ENCODE measurements at places on chromosomes 1 and 21. TPM values are rescaled to one million over a fixed set of nuclear protein-coding genes. Genes with fewer than 3 reads are reported as not detected.
A peak's percentile ranks its signal among the peaks of the same experiment; 100 is the strongest.

MX1 gene
- 64.2 TPM for total RNA-seq

CD52 gene
- total RNA-seq, result 499 TPM

- no peak for DNase-seq
Measured at GRCh38 chr1:111615870-111616715, 3.5 kb upstream of the RAP1A start.

CELA3A gene
- total RNA-seq, result not detected

DNA sequence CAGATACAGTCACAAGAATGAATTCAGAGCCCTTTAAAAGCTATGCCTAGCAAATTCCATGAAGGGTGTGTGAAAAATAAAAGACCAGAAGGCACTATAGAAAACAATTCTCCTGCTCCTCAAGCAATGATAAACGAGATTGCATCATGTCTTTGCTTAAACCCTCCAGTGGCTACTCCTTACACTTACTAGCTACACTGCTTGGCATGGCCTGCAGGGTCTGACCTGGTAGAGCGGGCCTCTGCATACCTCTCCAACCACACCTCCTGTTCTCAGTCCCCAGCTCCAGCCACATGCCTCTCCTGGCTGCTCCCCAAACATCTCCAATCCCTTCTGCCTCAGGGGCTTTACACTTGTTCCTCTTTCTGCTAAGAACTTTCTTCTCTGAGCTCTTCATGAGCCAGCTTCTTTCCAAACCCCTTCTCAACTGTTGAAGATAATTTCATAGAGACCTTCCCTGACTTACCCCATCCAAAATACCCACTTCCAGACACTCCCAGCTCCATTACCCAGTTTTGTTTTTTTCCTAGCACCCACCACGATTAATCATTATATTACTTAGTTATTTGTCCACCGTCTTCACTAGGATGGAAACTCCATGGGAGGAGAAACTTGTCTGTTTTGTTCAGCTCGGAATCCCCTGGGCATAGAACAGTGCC is 11.2 kb upstream of the CREG1 start:
- DNase-seq, result no peak

ARHGEF10L gene
- total RNA-seq, result 0.59 TPM

WDR4 gene
- total RNA-seq, result 60.5 TPM

DNA sequence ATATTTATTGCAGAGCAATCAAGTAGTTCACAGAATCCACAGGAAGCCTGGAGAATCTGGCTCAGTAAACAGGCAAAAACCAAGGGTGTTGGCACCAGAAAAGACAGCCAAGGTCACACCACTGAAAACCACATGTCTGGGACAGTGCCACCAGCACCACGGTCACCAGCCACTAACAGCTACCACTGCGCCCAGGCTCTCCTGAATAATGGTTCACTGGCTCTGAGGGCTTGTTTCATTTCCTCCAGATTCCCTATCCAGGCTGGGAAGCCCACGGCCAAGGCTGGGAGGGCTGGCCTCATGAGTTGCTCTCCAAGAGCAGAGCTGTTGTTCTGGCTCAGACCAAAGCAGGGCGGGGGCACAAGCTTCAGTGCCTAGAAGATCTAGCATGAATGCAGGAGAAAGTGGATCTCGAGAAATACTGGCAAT is 54.5 kb upstream of the PTGFRN start:
- DNase-seq, result no peak

GRCh38 chr1:46131712-46132528 is 509 bp downstream of the PIK3R3 start:
- peak; percentile 15 for DNase-seq

DNA sequence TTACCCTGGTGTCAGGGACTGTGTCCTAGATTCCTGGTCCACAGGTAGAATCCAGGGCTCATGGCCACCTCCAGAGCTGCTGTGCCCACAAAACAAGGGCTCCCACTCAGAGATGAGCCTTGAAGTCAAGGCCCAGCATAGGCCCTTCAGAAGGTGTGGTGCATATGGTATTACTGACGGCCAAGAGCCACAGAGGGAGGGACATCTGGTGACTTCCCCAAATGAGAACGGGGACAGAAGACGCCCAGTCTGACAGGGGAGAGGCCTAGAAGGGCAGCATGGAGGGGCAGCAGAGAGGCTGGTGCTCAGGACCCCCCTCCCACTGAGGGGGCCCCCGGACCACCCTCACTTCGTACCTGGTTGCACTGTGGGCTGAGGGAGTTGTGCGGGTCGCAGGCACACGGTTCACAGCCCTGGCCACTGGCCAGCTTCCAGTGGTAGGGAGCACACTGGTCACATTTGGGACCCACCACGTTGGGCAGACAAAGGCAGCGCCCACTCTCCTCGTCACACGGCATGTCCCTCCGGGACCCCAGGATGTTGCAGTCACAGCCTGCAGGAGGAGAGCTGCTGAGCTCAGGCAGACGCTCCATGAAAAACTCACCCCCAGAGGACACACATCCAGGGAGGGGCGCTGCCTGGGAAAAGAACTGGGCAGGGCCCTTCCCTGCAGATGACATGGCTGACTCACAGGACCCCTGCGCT is 25.0 kb downstream of the LAMB3 start:
- DNase-seq, result no peak

VSIG8 gene
- not detected for total RNA-seq

All from activated B cell treated with CpG ODN at 0.5 μM for 24 hours (primary cell).